ENCODE measurements at places on chromosomes 13 and 19.

DNA sequence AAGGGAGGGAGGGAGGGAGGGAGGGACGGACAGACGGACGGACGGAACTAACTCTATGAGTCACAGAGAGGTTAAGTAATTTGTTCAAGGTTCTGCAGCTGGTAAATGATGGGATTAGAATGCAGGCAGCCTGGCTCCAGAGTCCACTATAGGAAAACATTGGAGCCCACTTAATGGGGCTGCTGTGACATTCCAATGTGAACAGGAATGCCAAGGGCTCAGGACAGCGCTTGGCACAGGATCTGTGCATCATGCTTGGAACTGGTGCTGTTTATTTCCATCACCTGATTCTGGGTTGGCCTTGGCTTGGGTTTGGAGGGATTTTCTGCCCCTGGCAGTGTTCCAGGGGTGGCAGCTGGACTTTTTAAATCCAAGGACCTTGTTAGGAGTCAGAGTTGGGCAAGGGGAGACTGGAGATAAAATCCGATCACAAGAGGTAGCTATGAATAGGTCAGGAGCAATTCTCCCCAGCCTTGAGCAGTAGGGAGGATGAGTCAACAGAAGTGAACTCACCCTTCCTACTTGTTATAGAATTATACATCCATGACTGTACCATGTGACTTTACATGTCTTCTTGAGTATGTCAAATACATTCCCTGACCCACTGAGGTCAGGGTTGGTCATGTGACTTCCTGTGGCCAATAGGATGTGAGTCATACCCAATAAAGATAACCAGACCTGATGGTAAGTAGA, 7.8 kb upstream of the HIF3A start:
- DNase-seq: no peak

DNA sequence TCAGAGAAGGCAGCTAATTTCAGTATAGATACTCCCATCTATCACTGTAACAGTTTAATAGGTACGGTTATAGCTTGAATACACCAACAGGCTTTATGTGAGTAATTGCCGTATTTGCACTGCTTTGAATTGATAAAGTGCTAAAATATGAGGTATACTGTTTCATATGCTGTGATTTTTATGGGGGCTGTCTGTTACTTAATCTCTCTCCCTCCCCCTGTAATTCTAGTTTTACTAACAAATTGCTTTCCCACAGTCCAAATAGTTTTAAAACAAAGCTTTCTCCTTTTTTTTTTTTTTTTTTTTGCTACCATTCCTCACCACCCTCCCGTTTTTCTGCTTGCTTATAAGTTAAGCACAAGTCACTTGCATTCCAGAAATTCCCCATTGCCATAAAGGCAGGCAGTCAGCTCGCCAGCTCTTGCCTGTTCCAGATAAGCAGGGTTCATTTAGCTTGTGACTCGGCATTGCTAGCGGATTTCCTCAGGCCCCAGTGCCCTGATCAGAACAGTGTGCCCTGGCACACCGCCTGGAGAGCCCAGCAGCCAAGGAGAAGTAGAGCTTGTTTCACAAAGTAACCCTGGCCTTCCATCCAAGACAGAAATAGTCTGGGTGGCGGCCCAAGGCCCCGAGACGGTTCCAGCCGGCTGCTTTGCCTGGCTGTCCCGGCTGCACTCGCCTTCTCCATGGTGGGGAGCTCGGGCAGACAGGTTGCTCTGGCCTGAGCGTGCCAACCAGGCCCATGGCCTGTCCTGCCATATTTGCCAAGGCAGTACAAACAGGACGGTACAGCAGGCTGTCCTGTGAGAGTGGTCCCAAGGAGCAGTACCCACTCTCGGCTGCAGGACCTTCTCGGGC, 43.5 kb upstream of the NPAS1 start:
- DNase-seq: no peak

DNA sequence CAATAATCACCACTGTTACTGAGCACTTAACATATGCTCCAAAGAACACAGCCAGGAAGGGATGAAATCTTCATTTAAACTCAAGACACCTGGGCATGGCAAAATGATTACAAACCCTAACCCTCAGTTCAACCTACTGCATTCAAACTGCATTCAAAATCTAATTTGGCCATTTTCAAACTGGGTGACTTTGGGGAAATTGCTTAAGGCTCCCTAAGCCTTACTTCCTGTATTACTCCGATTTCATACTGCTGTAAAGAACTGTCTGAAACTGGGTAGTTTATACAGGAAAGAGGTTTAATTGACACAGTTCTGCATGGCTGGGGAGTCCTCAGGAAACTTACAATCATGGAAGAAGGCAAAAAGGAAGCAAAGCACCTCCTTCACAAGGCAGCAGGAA, 50.4 kb downstream of the CBY2 start:
- no peak for DNase-seq

- DNase-seq: no peak
Measured at GRCh38 chr13:36764536-36764935, 54.5 kb upstream of the RFXAP start.

GRCh38 chr13:94535775-94536174, 56.3 kb upstream of the DCT start:
- DNase-seq: no peak

DNA sequence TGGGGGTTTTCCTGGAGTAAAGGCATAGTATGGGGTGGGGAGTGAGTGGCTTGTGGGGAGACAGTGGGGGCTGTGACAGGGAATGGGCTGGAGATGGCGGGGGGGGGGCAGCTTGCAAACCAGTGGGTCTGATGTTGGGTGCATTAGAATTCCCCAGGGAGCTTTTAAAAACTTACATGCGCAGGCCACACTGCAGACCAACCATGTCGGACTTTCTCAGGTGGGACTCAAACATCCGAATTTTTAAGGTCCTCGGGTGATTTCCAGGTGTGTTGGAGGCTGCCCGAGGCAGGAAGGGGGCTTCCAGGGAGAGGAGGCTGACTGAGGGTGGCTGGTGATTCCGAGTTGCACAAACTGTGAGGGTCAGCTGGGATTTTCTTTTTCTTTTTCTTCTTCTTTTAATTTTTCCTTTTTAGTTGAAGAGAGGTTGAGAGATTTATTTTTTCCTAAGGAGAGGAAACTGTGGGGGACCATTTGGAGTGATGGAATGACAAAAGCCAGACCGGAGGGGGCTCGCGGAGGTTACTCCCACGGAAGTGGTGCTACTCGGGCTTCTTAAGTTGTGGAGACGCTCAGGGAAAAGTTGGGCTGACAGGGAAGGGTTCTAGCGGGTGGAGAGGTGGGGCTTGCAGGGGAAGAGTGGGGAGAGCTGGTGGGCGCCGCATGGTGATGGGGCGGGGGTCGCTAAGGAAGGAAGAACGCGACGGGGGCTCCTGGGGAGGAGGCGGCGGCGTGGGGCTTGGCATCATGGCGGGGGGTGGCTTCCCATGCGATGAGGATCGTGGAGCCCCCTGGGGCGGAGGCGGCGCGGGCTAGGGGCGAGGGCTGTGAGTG, 997 bp upstream of the CACNG8 start:
- DNase-seq: no peak

GRCh38 chr19:21586311-21587116, 81.1 kb downstream of the ZNF429 start:
- DNase-seq: no peak

DNA sequence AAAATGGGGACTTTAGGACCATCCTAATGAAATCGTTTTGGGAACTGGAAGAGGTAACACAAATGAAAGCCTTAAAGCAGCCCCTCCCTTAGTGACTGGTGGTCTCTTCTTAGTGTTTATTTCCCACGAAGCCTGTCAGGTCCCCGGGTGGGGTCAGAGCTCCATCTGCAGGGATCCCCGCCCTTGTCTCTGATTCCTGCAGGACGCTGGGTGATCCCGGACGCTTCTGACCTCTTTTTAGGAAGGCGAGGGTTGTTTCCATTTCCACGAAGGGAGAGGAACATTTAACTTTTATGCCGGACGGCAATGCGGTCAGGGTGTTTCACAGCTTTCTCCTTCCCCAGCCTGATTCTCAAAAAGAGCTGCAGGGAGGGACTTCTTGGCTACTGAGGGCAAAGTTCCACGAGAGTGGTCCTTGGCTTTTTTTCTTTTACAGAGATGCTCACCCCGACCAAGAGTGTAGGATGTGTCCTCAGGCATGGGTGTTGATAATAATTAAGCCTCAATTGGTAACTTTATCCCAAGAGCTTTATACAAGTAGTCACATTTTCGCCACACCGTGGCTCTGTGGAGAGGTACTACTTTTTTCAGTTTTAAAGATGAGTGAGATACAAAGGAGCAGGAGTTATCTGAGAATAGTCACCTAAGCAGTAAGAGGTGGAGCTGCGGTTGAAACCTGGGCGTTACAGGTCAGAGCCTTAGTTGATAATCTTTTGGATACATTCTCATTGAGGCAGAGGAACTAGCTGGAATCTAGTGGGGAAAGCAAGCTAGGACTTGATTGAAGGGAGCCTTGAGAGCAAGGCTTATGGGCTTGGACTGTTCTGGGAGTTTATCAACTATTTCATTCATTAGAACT, 813 bp downstream of the ZNF284 start:
- no peak for DNase-seq

GRCh38 chr19:3065675-3066357, 3.5 kb upstream of the TLE5 start:
- DNase-seq: no peak

- no peak for DNase-seq
Measured at GRCh38 chr13:110322126-110322827, 15.2 kb downstream of the COL4A2 start.

DNA sequence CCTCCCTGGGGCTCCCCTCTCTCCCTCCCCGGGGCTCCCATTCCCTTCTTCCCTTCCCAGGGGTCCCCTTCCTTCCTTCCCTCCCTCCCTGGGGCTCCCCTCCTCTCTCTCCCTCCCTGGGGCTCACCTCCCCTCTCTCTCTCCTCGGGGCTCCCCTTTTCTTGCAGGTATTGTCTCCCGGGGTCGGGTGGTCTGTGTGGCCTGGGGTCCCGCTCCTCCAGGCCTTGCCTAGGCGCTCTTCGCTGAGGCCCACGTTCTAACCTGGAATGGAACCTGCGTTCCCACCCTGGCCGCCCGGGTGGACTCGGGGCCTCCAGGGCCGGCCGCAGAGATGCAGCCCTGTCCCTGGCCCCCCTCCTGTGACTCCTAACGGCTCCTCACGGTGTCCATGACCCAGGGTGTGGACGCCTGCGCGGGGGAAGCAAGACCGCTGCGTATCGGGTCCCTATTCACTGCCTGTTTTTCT, 940 bp upstream of the DCUN1D2 start:
- DNase-seq: no peak

Measured in activated CD4-positive, alpha-beta T cell treated with anti-CD3 and anti-CD28 coated beads for 1 hour (primary cell).